Small intestine (tissue), 16 donors: ENCODE measurements at places on chromosomes 3 and 15.

DNA sequence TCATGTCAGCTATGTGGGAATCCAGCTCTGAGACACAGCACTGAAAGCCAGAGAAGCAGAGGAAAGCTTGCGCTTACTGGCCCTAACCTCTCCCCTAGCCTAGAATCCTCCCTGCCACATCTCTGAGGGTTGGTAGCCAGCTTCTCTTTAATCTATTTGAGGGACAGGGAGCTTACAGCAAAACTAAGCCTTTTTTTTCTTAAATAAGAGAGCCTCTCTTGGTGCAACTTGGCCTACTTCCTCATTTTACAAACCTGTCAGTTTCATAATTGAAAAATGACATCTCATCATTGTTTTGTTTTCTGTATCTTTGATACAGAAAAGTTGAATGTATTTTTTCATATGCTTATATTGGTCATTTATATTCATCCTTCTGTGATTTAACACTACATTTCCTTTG, 193.9 kb downstream of the ZNF621 start:
- DNase-seq, result no peak

DNA sequence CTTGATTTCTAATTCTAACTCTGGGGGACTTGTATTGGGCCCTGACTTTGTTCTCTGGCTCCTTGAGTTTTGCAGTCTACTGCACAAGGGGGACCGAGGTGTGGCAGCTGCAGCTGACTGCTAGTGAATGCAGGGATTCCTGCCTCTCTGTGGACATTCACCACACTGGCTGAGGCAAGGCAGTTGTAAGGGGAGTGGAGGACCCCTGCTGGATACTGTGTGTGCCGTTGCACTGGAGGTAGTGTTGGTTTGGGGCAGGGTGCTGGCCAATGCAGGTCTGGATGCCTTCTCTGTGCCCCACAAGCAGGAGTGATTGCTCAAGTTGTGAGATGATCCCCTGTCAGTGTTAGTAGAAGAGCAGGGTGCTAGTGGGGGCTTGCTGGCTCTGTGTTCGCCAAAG, 626.1 kb downstream of the SQOR start:
- no peak for DNase-seq

DNA sequence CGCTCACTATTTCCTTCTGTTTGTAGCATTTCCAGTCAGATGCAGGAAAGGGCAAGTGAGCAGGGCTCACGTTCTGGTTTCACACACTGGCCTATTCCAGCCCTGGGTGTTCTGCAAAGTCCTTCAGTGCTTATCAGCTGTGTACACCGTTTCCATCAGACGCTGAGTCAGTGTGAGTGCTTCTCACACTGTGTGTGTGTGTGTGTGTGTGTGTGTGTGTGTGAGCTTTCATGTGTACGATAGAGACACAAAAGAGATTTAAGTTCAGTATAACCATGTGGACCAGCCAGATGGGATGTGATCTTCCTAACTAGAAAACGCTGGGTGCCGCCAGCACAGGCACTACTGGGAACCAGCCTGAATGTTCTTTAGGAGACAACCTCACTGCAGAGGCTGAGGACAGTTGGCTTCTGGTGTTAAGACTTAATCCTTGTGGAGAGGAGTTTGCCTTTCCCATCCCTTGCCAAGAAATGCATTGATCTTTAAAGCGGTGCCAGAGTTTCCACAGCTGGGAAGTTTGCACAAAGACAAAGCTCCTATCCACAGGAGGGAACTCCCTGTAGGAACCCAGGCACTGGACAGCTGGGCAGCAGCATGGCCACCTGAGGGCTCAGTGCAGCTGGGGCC, 3.9 kb upstream of the CHSY1 start:
- DNase-seq, result no peak

GRCh38 chr3:4078903-4079302, 224.3 kb upstream of the SETMAR start:
- no peak for DNase-seq

DNA sequence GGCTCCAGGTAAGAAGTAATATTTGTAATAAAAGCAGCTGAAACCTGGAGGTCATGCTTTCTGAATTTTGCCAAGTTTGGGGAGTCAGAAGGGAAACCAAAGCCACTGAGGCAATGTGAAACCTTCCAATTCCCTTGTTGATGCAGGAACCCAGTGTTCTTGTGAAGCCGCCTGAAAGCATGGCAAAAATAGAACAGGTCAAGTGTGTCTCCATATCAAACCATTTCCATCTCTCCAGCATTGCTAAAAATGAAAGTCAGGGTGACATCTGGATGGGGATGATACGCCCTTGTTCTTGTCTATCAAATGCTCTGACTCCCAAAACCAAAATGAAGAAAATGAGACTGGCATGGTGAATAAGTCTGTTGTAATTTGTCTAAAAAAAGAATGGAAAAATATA, 362.5 kb downstream of the VPS13C start:
- DNase-seq, result no peak

DNA sequence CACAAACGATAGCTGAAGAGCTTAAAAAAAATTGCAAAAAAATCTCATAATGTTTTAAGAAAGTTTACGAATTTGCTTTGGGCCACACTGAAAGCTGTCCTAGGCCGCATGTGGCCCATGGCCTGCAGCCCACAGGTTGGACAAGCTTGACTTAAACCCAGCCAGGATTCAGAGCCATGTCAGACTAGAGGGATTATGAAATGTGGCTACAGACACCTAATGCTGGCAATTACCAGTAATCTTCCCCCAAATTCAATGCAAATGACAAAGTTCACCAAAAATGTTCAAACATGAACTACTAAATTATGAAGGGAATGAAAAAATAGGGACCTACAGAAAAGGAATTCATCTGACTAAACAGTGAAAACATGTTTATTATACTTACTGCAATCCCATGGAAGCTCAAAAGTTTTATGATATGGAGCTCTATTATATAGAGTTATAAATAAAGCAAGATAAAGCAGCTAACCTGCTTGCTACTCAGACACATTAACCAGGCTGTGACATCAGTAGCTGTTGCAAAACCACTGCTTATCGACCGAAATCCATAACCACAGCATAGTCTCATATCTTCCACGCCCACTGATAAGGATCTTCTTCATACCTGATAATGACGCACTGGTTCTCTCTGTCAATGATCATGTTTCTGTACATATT, 49.2 kb downstream of the LDHAL6B start:
- peak; percentile 95 for DNase-seq

DNA sequence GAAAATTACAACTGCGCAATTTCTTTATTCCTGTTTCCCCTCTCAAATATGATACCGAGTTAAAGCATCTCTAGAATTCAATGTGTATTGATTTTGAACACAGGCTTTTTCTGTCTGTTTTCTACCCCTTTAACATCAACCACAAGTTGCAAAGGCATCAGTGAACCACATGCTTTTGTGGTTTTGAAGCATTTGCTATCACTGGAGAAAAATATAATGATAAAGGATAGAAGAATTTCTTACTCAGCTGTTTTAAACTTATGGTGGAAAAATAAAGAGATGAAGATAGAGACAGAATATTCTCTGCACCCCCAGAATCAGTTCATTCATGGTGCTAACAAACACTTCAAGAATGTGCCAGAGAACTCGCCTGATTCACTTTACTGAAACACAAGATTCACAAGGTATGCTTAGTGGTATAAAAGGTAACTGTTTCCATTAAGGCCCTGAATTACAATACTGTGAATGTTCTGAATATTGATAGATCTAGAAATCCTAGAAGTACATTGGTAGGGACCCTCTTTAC, 9.5 kb upstream of the DPPA4 start:
- DNase-seq, result no peak

- DNase-seq, result peak; percentile 70
These were observed 4.2 kb downstream of the HMCES start for GRCh38 chr3:129282727-129283327.

DNA sequence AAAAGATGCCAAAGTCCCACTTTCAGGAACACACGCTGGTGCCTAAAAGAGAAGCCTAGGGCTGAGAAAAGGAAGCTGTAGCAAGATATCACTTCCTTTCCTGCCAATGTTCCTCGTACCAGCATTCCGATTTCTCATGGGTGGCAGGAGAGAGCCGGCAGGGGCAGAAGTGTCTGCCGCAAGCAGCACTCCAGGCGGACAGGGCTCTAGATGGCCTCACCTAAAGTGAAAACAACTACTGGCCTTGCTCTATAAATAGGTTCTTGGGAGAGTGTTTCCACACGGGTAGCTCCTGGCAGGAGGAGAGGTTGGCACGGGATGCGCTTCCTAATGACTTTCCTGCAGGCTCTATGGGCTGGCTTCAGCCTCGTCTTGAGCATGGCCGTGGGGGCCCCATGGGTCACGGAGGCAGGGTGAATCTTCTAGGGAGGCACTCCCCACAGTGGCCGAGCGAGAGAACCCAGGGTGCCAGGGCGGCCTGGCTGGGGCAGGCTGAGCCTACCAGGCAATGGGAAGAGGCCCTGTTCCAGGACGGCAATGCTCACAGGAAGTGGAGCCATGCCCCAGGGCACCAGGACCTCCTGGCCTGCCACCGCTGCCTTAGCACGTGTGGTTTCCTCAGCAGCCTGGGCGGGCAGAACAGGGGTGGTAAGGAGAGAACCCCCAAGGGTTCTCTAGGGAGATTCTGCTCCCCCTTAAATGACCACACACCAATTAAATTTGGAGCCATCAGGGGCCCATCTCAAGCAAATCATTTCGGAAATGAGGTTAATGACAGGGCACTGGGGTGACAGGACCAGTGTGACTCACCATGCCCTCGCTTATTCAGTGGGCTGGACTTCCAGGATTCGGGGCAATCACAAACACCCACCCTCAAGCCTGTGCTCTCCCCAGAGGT, 14.6 kb upstream of the DUSP7 start:
- no peak for DNase-seq

- no peak for DNase-seq
These were observed 8.1 kb downstream of the ARIH2 start for GRCh38 chr3:48926425-48927392.

GRCh38 chr3:55461896-55462295, 25.2 kb downstream of the WNT5A start:
- no peak for DNase-seq

GRCh38 chr15:45834622-45835021, 199.8 kb downstream of the SQOR start:
- no peak for DNase-seq

DNA sequence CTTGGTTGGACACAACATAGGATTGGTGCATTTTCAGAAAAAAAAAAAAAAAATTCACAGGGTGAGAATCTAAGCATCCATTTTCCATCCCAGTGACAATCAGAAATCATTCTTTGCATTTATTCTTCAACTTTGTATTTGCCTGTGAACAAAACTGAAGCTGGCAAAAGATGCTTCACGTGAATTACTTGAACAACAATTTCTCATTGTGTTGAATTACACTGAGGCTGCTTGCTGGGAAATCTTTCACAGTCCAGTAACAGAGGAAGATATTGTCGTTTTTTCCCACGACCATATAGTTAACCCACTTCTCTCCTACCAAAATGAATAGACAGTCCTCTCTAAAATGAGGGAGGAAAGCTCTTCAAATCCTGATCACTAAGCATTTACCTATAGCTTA, 4.3 kb upstream of the SLCO3A1 start:
- DNase-seq, result no peak

DNA sequence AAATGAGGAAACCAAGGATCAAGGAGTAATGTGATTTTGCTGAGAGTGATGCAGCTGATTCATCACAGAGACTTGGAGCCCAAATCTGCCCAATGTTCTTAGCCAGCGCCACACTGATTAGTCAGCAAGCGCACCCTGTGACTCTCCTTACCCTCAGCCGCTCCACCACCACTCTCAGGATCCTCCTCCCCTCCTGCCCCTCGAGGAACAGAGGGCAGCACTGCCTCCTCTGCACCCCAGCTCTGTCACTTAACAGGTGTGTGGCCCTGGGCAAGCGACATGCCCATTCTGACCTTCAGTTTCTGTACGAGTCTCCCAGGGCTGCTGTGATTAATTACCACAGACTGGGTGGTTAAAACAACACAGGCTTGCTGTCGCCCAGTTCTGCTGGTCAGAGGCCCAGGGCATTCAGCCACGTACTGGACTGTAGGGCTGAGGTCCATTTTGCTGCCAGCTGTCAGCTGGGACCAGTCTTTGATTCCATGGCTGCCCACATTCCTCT, 36.1 kb upstream of the HRH1 start:
- DNase-seq, result no peak

DNA sequence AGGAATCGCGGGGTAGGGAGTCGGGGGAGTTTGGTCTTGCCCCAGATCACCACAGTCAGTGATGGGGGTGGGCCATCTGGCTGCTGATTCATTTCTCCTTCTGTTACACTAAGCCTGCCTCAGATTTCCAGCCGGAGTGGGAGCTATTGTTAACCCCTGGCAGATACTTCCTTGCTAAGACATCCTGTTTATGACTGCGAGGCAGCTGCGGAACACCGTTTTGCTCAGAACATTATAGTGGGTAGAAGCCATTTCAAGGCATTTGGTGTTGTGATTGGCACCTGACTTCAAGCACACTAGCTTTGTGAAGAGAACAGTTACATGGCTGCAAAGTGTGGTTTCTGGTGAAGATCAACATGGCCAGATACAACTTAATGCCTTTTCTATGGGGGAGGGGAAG, 73.8 kb downstream of the FLNB start:
- no peak for DNase-seq

- no peak for DNase-seq
These were observed 244.4 kb upstream of the TRIM42 start for GRCh38 chr3:140433431-140433830.

- DNase-seq, result no peak
These were observed 517.3 kb downstream of the DIPK2A start for GRCh38 chr3:144488927-144489326.

DNA sequence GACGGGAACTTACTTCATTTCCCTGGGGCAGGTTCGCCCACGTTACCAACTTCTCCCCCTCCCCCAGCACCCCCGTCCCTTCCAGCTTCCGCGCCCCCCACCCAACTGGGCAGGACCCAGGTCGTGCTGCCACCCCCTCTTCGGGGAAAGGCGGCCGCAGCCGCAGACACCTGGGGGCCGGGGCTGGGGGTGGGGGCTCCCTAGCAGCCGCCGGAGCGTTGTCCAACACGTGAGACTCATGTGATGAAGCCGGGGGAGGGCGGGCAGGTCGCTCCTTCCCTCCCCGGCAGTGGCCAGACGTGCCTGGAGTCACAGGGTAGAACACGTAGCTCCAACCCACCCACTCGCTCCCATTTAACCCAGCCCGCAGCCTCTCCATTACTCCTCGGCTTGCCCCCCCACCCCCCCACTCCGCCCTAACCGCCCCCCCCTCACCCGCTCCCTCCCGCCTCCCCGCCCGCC, 240 bp upstream of the BHLHE40 start:
- DNase-seq, result peak; percentile 97

- DNase-seq, result no peak
These were observed 19.1 kb downstream of the SLC6A20 start for GRCh38 chr3:45777111-45777745.

GRCh38 chr15:45441686-45442085, 63.3 kb upstream of the GATM start:
- DNase-seq, result peak; percentile 78

DNA sequence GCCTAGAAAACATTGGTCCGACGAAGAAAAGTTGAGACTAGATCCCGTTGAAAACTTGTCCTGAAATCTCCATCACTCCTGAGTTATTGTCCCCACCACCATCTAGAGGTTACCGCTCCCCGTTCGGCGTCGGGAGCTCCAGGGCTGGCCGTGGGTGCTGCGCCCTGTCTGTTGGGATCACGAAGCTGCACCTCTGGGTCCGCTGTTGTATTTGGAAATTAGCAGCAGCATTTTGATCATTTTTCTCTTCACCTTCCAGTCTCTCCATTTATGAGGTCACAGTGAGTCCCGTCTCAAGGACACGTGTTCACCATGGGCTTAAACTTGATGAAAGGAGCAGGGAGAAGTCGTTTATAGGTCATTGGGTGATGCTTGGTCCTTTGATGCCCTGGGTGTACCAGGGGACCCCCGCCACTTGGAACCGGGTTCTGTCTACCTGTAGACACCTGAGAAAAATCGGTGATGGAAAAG, 565 bp downstream of the MANF start:
- no peak for DNase-seq
